Epithelial cell of umbilical artery (primary cell): ENCODE measurements at places on chromosomes 7 and 10. TPM values are rescaled to one million over a fixed set of nuclear protein-coding genes. Genes with fewer than 3 reads are reported as not detected.

The BHLHA15 gene
- 0.32 and 1.1 TPM in 2 replicates for total RNA-seq

The GCK gene
- total RNA-seq, result 0.15 and 1.3 TPM in 2 replicates

The SPDYE18 gene
- under 0.01 and 0.15 TPM in 2 replicates for total RNA-seq

The ARHGEF5 gene
- total RNA-seq, result 0.76 and 0.97 TPM in 2 replicates

The TSPAN15 gene
- 70.1 and 76.3 TPM in 2 replicates for total RNA-seq

The LOXL4 gene
- total RNA-seq, result 0.32 and 2.6 TPM in 2 replicates

The ABCA13 gene
- under 0.01 TPM in 2 replicates for total RNA-seq

The LRRC18 gene
- not detected in 2 replicates for total RNA-seq

The AS3MT gene
- 1.8 and 2.6 TPM in 2 replicates for total RNA-seq

The P4HA1 gene
- 111 and 138 TPM in 2 replicates for total RNA-seq
